GM12864 (cell line): ENCODE measurements at places on chromosomes 5 and 9.

GRCh38 chr9:95570150-95570549, 53.4 kb upstream of the PTCH1 start:
- DNase-seq, result no peak

DNA sequence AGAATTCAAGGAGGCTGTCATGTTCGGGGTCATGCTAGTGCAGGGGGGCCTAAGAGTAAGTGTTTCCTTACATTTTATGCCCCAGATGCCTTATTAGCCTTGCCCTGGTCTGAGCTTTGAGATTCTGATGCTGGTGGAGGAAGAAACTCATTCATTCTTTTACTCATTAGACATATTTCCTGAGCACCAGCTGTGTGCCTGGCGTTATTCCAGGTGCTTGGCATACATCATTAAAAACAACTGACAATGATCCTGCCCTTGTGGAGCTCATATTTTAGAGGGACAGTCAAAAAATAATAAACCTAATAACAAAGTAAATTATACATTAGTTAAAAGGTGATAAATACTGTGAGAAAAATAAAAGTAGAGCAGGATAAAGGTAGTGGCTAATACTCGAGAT, 138.9 kb upstream of the SGCD start:
- no peak for DNase-seq

DNA sequence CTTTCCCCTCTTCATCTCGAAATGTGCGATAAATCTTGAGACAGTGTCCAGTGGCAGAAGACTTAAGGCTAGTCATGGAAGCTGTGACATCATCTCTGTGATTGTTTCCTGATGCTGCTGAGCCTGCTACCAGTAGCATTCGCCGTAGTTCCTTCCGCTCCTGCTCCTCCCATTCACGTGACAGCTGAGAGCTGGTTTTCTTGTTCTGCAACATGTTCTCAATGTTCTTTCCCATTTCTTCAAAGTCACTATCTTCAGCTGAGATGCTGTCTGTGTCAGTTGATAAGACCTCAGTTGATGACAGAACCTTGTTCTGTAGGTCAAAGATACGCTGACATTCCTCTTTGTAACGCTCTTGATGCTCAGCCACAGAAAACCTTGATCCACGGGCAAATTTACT, 3.5 kb downstream of the TAF1L start:
- no peak for DNase-seq

- no peak for DNase-seq
Measured at GRCh38 chr9:125521462-125522327, 185.3 kb downstream of the MAPKAP1 start.

DNA sequence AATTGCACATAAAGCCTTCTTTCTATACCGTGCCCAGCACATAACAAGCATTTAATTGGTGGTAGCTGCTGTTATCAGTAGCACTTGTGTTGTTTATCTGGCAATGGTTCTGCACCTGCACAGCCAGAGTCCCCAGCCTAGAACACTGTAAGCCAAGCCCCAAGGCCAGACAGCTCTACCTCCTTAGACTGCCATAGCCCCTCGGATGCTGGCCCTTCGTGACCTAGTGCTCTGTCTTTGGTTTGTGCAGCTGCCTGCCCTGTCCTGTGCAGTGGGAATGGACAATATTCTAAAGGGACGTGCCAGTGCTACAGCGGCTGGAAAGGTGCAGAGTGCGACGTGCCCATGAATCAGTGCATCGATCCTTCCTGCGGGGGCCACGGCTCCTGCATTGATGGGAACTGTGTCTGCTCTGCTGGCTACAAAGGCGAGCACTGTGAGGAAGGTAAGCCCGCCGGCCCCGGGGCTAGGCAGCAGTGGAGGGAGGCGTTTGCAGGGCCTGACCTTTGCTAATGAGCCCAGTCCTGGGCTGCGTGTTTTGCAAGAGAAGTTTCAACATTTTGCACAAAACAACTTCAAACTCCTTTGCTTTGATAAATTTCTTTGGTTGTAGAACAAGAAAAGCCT, 173.3 kb upstream of the WWC1 start:
- DNase-seq, result no peak

DNA sequence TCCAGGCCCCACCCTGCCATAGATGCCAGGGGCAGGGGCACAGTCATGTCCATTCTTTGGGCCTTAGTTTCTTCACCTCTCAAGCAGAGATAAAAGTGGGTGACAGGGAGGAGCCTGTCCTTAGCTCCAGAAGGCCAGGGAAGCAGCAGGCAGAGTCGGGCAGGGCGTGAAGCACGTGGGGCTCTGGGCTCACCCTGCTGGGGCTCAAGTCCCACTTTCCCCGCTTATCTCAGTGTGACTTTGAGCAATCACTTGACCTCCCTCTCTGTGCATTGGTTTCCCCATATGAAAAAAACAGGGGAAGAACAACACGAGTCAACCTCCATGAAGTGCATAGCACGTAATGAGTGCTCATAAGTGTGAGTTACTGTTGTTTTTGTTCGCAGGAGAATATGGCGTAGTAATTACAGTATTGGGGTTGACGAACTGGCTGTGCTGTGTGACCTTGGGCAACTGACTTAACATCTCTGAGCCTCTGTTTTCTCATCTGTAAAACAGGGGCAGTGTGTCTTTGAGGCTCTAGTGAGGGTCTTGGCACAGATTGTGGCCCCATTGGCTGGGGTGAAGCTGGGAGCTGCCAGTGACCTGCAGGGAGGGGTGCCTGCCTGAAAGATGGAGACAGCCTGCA, 39.9 kb upstream of the HAND1 start:
- DNase-seq, result no peak

- DNase-seq, result no peak
Measured at GRCh38 chr5:122774519-122774860, 390 bp upstream of the SNX2 start.

- DNase-seq, result no peak
Measured at GRCh38 chr5:122702524-122702875, 72.4 kb upstream of the SNX2 start.

- no peak for DNase-seq
Measured at GRCh38 chr5:150303660-150304386, 1.1 kb upstream of the ARSI start.

DNA sequence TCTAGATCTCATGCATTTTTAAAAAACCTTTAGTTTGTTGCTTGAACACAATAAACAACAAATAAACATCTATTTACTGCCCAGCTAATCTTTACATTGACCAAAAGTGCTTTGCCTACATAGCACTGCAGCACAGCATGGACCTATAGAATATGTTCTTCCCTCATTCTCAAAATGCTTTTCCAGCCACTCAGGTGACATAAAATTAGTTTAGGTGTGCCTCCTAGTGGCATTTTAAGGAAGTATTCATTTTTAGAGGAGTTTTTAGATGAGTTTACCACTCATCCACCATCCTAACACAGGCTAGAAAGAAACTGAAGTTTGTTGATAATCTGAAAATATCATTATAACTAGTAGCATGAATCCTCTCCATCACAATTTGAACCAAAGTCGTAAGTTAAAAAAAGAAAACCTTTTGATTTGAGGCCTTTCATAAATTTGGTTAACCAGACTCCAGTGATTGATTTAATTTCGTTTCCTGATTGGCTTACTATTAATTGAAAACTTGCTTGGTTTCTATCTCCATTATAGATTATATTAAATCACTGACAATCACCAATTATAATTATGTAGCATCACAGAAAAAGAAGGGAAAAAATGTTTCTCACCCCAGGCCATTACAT, 12.6 kb downstream of the PLGRKT start:
- DNase-seq, result peak; percentile 22

DNA sequence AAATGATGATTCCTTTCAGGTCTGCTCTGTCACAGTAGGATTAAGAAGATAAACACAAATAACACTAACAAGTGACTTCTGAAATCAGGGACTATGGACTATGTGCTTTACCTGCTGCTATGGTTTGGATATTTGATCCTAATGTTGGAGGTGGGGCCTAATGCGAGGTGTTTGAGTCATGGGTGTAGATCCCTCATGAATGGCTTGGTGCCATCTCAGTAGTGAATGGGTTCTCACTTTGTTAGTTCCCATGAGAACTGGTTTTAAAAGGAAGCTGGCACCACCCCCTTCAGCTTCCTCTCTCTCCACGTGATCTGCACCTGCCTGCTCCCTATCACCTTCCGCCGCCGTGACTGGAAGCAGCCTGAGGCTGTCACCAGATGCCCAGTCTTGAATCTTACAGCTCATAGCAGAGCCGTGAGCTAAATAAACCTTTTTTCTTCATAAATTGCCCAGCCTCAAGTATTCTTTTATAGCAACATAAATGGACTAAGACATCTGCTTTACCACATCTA, 3.3 kb downstream of the PPIC start:
- DNase-seq, result no peak

- DNase-seq, result no peak
Measured at GRCh38 chr5:165349735-165350134, 1844.3 kb downstream of the MAT2B start.

DNA sequence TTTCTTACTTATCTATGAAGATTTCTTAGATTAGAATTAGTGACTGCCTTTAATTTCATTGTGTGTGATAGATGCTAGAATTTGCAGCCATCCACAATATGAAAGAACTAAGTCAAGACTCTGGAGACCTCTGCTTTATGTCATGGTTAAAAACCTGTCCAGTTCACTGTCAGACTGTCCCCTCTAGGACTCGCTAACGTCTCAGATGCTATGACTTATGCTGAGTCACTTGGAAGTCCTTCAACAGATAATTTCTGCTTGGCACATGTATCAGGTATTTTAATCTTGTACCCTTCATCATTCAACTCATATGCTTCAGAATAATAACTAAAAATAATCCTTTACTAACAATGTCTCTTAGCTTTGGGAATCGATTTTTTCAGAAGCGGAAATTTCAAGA, 230.5 kb upstream of the DMAC1 start:
- no peak for DNase-seq

DNA sequence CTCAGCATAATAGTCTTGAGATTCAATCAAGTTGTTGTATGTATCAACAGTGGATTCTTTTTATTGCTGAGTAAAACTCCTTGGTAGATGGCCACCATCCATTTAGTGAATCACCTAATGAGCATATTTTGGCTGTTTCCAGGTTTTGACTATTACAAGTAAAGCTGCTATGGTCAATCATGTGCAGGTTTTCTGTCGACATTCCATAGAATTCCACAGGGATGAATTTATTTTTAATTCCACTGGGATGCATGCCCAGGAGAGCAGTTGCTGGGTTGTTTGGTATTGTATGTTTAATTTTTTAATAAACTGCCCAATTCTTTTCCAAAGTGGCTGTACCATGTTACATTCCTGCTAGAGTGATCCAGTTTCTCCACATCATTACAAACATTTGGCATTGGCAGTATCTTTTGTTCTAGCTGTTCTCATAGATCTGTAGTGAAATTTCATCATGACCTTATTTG, 10.5 kb upstream of the S1PR3 start:
- no peak for DNase-seq

GRCh38 chr5:96297867-96298266, 135.2 kb downstream of the PCSK1 start:
- DNase-seq, result no peak

DNA sequence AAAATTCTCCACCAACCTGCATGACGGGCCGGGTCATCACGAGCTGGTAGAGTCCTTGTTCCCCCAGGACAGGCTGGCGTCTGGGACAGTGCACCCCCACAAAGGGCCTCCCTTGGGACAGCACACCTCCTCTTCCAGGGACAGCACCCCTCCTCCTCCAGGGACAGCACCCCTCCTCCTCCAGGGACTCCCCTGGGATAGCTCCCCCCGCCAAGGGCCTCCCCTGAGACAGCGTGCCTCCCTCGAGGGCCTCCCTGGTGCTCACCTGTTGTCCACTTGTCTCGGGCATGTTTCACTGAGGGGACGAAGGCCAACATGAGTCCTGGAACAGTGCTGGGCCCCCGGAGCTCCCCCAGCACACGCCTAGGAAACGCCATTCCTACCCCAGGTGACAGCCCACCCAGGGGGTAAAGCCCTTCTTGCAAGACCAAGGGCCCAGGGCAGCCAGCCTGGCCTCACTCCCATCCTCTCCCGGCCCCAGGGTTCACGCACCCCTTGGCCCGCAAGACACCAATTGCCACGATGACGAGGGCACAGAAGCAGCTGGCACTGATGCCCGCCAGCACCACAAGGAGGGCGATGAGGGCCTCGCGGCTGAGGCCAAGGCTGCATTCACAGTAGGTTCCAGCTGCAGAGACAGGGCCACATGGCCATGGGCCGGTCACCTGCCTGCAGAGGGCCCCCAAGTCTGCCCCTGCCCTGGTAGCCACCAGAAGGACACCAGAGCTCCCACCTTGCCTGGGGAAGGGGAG, 531 bp downstream of the TMEM210 start:
- DNase-seq, result no peak

DNA sequence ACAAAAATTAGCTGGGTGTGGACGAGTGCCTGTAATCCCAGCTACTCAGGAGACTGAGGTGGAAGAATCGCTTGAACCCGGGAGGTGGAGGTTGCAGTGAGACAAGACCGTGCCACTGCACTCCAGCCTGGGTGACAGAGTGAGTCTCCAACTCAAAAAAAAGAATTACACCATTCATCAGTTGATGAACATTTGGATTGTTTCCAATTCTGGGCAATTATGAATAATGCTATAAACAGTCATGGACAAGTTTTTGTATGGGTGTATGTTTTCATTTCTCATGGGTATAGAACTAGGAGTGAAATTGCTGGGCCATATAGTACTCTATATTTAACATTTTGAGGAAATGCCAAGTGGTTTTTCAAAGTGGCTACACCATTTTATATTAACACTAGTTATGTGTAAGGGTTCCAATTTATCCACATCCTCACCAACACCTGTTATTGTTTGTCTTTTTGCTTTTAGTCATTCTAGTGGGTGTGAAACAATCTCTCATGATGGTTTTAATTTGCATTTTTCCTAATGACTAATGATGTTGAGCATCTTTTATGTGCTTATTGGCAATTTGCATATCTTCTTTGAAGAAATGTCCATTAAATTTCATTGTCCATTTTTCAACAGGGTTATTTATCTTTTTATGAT, 9.0 kb upstream of the CCDC125 start:
- no peak for DNase-seq

DNA sequence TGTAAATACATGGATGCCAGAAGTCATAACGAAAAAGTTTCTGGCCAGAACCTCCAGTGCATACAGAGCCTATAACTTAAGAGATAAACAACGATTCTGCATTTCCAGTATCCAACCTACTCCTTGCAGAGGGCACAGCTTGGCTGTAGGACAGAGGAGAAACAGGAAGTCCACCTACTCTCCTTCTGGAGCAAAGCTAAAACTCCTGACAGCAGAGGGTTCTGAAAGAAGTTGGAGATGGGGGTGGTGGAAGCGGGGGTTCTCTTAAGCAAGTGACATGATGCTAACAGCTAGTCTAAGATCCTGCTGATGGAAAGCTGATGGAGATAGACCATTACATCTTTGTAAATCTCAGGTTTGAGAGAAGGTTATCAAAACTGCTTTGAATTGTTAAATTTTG, 35.5 kb upstream of the CTNNAL1 start:
- DNase-seq, result no peak

GRCh38 chr5:128613766-128614165, 75.7 kb upstream of the FBN2 start:
- no peak for DNase-seq

DNA sequence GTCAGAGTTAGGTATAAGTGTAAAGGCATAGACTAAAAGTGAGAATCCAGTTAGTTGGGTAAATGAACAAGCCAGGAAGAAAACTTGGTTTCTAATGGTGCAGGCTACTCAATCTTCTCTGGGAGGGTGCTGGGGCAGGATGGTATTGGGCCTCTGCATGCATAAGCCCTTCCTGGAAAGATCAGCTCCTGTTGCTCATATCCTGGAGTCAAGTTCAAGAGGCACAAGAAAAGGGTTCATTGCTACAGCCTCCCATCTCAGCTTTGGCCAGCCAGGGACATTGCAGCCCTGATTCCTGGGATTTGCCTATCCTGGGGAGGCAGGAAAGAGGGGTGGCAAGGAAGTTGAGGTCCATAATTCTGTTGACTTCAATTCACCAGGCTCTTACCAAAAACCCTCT, 40.7 kb upstream of the ATP6V1G1 start:
- no peak for DNase-seq

- no peak for DNase-seq
Measured at GRCh38 chr5:9820691-9821449, 190.7 kb upstream of the TAS2R1 start.
